ENCODE measurements at places on chromosomes 11 and 22. TPM values are rescaled to one million over a fixed set of nuclear protein-coding genes. Genes with fewer than 3 reads are reported as not detected.

The YPEL1 gene
- 14.5 TPM for polyA plus RNA-seq

The HBB gene
- 152 TPM for polyA plus RNA-seq

The NPTXR gene
- polyA plus RNA-seq = 4.3 TPM

The WNT7B gene
- 5.2 TPM for polyA plus RNA-seq

The PLET1 gene
- not detected for polyA plus RNA-seq

The ZNF202 gene
- 16.6 TPM for polyA plus RNA-seq

The FGF3 gene
- polyA plus RNA-seq = not detected

The TALDO1 gene
- 129 TPM for polyA plus RNA-seq

The OLFML1 gene
- 40.7 TPM for polyA plus RNA-seq

Measured in right renal cortex interstitium (tissue), 3 donors.